ENCODE measurements at places on chromosomes 12 and 14.
A peak's percentile ranks its signal among the peaks of the same experiment; 100 is the strongest.

DNA sequence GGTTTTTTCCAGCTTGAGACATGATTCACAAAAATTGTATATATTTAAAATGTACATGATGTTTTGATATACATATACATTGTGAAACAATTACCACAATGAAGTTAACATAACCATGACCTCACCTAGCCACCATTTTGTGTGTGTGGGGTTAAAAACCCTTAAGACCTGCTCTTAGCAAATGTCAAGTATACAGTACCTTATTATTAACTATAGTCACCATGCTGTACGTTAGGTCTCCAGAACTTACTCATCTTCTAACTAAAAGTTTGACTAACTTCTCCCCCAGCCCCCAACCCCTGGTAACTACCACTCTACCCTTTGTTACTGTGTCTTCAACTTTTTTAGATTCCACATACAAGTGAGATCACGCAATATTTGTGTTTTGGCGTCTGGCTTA is 52.6 kb downstream of the EIF2S3B start:
- no peak for DNase-seq

- no peak for DNase-seq
Measured at GRCh38 chr14:96364962-96365361, 1.6 kb downstream of the GSKIP start.

DNA sequence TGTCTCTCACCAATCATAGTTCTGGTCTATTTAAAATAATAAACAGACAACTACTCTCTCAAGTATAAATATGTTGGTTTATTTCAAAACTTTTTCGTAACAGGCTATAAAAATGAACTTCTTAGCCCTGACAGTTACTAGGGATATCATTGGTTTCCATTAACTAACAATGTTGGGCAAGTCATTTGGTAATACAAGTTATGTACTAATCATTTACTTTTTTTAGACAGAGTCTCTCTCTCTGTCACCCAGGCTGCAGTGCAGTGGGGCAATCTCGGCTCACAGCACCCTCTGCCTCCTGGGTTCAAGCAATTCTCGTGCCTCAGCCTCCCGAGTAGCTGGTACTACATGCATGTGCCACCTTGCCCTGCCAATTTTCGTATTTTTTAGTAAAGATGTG is 14.6 kb upstream of the KANSL2 start:
- no peak for DNase-seq

DNA sequence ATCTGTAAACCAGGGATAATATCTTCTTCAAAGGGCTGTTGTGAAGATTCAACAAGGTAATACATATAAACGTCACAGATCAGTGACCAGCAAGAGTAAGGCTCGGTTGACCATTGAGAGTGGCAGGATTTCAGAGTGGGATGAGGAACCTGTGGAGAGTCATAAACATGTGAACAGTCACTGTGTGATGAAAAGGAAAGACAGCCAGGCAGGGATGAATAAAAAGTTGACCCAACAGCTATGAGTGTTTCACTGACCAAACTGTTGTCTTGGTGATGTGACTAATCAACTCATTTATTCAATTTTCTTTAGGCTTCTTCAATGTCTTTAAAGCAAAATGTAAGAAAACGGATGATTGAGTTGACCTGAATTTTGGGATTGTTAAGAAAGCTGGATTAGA is 8.6 kb upstream of the FRMD6 start:
- DNase-seq, result peak; percentile 82

DNA sequence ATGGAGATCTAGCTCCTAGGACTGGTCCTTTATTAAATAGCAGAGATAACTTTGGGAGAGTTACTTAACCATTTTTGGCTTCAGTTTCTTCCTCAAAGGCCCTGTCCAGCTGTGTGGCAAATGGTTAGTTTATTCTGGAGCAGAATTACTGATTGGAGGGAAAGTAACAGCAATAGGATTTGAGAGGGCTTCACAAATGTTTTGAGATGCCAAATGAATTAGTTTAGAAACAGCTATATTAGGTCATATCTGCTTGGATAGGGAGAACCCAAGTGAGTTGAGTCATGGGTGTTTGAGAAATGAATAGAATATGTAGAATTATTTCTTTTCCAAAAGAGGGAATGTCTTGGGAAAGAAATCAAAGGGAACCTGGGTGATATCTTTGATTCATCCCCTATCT is 17.5 kb downstream of the RASSF3 start:
- DNase-seq, result peak; percentile 97

GRCh38 chr14:64928239-64929013 is 14.1 kb downstream of the GPX2 start:
- DNase-seq, result no peak

- no peak for DNase-seq
Measured at GRCh38 chr12:7479771-7480170, 23.8 kb downstream of the CD163 start.

- DNase-seq, result no peak
Measured at GRCh38 chr12:30830751-30831150, 76.0 kb upstream of the CAPRIN2 start.

DNA sequence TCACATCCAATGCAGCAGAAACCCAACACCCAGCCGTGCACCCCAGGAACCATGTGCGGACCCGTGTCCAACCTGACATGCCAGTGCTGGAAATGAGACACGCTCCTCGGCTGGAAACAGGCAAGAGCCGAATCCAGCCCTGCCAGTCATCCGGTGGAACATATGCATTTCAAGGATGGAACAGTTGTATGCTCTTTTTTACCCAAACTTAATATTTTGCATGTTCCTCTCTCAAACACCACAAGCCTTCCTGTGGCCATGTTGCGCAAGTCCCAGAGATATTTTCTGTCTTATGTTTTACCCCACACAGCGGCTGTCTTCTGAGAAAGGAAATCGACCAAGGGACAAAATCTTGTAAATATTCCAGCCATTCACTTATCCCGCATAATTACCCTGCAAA is 196.9 kb downstream of the BCL11B start:
- DNase-seq, result no peak

DNA sequence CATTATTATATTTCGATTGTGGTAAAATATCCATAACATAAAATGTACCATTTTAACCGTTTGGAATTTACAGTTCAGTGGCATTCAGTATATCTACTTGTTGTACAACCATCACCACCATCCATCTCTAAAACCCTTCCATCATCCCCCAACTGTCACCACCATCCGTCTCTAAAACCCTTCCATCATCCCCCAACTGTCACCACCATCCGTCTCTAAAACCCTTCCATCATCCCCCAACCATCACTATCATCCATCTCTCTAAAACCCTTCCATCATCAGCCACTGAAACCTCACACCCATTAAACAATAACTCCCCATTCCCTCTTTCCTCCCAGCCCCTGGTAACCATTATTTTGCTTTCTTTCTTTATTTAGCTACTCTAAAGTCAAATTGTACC is 144.2 kb upstream of the EEA1 start:
- DNase-seq, result no peak

- DNase-seq, result no peak
Measured at GRCh38 chr14:79418649-79419415, 792.5 kb downstream of the DIO2 start.

GRCh38 chr12:64105026-64105425 is 117.1 kb downstream of the KICS2 start:
- DNase-seq, result no peak

DNA sequence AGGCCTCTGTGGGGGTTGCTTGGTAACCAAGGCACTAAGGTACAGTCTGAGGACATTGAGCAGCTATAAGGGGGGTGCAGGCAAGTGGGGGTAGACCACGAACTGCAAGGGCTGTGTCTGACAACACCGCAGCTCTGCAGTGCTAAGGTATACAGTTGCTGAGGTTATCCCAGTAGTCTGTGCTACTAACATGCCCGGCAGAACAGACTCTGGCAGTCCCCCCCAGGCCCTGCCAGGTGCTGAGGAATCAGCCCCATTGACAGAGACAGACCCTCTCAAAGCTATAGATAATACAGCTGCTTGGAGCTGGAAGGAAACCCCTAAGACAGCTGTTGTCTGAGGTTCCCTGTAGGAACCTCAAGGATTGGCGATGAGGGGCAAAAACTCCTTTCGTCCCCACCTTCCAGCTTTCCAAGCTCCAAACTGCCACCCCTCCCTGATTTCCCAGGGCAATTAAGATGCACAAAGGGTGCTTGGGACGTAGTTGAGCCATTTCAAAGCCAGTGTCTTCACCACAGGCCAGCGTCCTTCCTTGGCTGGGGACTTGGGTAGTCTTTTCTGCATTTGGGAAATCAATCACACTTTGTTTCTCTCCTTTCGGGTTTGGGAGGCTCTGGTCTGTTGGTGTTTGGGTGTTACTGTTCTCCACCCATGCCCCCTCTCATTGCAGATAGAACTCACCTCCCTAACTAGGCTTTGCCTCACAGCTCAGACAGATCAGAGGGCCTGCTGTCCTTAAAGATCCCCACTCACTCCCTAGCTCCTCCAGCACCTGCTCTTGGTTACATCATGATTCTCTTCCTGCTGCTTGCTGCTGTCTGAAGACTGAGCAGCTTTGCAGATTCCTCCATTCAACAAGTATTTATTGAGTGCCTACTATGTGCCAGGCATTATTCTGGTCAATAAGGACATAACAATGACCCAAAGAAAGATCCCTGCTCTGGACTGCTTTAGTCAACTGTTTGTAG is 2.0 kb upstream of the MYH7 start:
- no peak for DNase-seq

DNA sequence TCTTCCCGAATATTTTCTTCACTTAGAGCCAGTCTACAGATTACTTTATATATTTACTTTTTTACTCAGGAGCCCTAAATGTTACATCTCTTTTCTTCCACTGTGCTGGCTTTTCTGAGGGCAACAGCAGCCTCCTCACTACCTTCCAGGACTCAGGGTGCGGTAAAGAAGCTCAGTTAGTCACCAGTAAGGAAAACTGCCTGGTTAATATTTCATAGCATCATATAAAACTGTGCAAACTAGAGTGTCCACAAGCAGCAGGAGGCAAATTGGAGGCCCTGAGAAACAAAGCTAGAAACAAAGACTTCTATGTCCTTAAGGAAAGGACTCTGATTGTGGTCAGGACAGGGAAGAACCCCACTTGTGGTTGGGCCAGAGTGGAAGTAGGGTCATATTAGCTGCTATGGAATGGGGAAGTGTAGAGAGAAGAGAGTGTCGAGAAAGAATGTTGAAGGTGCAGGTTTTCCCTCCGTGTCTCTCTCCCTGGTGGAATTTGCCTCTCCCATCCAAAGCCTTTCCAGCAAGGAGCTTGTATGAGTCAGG is 220.1 kb downstream of the SLC15A4 start:
- no peak for DNase-seq

- peak; percentile 65 for DNase-seq
Measured at GRCh38 chr14:96363751-96364336, 518 bp downstream of the GSKIP start.

- no peak for DNase-seq
Measured at GRCh38 chr14:96151242-96151641, 53.4 kb upstream of the BDKRB2 start.

GRCh38 chr14:22627506-22628263 is 16.5 kb downstream of the OR6J1 start:
- DNase-seq, result no peak

DNA sequence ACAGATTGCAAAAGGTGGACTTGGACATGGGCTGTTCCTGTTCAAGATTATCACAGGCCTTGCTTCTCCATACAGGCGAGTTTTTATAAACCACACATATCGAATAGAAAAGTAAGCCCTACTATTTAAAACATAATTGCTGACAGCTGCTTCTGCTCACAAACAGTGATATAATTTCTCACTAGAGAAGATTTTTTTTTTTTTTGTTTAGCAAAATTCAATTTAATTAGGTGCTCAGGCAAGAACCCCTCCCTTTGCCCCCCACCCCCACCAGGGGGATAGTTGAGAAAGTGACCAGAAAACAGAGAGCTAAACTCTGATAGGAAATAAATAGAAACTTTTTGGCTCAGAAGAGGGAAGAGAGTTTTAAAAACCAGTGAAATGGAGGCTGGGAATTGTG is 132.8 kb upstream of the CRY1 start:
- no peak for DNase-seq

DNA sequence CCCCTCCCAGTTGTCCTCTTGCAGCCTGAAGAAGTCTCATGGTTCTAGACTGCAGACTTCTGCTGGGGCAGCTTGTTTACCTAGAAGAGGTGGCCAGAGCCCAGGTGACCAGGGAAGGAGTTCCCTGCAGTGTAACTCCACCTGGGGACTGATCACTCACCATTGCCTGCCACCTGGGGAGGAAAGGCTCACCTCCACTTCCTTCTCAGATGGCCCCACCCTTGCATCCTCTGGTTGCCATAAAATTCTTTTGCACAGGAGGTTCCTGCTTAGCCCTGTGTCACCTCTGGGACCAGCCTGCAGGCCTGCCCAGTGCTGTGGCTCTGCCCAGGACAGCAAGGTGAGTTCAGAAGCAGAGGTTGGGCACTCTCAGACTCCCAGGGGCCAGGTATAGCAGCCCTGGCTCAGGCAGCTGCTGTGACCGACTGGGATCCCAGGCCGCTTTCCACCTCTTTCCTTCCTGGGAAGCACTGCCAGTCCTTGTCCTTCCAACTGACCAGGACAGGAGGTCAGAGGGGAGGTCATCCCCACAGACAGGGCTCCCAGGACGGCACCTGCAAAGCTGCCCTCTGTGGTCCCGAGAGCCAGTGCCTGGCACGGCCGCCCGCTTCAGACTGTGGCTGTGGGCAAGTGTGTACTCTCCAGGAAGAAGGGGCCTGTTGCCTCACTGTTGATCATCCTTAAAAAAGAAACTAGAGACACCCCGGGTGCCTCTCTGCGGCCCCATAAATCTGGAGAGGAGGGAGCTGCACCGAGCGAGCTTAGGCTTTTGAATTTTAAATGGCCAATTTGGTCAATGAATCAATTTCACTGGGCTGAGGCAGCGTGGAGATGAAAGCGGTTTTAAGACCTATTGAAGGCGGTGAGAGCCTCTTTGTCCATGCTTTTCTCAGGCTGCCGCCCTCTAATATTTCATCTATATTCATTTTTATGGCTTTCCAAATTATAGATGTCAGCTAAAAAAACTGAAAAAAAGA is 79.5 kb upstream of the C14orf180 start:
- DNase-seq, result no peak

- DNase-seq, result no peak
Measured at GRCh38 chr12:121791671-121792551, 1.6 kb downstream of the RHOF start.

DNA sequence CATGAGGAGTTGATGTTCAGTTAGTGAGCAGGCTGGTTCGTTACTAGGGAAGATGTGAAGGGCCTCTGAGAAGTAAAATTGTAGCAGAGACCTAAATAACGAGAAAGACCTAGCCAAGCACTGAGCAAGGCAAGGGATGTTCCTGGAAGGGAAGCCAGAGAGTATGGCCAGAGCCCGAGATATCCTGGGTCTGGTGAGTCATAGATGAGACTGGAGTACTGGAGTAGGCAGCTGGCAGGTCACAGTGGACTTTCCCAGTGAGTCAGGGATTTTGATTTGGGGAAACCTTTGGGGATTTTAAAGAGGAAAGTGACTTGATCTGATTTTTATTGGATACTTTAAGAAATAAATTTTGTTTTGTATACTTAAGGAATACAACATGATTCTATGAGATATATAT is 369.0 kb downstream of the DIO2 start:
- peak; percentile 72 for DNase-seq

- no peak for DNase-seq
Measured at GRCh38 chr12:130249376-130249775, 87.1 kb downstream of the FZD10 start.

- no peak for DNase-seq
Measured at GRCh38 chr12:53586745-53587144, 39.4 kb downstream of the ATF7 start.

Data from HCEC 1CT (cell line).